ENCODE measurements at places on chromosomes 7 and 10.

GRCh38 chr10:122494833-122495232 lies 33.5 kb downstream of the HTRA1 start:
- DNase-seq = peak; percentile 99

DNA sequence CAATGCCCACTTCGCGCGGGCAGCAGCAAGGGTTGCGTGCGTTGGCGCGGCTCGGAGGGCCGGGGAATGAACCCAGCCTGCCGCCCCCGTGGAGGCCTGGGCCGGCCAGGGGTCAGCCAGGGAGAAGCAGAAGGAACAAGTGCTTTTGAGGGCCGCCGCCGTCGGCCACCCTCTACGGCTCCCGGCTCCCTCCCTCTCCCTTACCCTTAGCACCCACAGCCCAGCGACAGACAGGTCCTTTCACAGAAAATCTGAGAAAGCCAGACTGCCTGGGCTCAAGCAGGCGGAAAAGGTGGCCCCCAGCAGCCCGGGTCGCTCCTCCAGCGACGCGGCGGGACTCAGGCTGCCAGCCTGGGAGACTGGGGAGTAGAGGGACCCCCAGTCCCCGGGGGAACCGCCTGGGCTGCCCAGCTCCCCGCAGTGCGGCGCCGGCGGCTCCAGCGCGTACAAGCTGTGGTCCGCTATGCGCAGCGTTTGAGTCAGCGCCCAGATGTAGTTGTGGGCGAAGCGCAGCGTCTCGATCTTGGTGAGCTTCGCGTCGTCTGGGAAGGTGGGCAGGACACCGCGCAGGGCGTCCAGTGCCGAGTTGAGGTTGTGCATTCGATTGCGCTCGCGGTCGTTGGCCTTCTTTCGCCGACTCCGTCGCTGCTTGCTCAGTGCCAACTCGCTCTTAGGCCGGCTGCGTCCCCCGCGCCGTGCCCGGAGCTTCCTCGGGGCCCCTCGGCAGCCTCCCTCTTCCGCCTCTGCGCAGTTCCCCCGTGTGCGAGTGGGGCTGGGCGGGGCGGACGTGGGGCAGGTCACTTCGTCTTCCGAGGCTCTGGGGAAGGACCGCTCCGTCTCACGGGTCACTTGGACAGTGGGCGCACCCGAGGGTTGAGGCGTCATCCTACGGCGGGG lies 815 bp downstream of the NEUROG3 start:
- no peak for DNase-seq

- no peak for DNase-seq
These were observed 31.8 kb downstream of the GHRHR start for GRCh38 chr7:30995536-30995935.

DNA sequence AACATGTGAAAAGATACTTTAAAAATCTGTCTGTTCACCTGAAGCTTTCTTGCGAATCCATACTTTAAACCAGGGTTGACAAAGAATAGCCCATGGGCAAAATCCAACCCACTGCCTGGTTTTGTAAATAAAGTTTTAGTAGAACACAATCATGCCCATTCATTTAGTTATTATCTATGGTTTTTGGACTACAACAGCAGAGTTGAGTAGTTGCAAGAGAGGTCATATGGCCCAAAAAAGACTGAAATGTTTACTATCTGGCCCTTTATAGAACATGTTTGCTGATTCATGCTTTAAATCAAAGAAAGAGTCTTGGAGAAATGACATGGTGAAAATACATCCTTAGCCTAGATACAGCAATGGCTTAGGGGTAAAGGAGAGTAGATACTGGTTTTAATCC lies 356.2 kb downstream of the RNLS start:
- DNase-seq = no peak

GRCh38 chr10:97128039-97128492 lies 57.7 kb downstream of the SLIT1 start:
- no peak for DNase-seq

DNA sequence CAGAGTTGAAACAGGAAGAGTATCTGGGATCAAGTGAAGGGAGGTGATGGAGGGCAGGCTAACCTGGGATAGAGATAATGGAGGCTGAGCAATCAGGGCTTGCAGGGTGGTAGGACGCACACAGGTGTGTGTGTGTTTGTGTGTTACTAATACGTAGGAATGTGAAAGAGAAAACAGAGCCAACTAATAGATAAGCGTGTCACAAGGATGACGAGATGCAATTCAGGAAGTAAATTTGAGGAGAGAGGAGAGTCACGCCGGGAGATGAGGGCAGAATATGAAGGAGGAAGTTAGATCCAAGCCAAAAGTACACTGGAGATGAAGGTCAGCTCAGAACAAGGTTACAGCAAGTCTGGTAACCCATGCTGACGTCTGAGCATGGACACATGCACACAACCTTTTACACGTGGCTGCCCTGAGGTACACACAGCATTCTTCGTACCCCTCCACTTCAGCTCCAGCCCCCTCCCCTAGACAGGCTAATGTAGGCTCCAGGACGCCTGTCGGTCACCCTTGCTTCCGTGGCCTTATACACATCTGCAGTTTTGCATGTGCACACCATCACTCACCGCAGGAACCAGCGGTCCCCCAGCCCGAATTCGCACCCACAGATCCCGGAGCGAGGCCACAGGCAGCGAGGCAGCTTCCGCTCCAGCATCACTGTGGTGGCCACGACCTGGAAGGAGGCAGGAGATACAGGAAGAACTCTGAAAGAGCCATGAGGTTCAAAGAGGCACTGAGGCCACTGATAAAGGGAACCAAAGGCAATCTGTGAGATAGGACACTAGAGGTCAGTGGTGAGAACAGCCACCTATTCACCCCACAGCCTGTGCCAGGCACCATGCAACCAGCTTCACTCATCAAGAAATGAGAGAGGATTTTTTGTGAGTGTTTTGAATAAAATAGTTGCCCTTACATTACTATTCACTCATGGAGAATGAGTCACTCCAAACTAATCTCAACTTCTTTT lies 23.7 kb upstream of the TRPV6 start:
- peak; percentile 57 for DNase-seq

DNA sequence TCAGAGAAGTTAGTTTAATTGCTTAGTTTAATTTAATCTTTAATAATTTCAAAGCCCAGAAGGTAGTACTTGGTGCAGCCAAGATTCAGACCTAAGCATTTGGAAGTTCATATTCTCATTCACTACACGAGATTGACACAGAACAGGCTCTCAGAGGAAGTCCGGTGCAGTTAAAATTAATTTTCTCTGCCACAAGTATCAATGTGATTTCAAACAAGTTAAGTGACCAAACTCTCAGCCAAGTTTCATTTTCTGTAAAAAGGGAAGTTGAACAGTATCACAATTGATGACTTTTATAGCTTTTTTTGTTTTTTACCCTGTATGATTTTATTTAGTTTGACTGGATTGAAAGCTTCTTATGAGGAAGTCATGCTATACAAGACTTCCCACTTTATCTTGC lies 1494.9 kb upstream of the LRRTM3 start:
- no peak for DNase-seq

GRCh38 chr7:2812831-2813230 lies 31.3 kb downstream of the GNA12 start:
- DNase-seq = no peak

DNA sequence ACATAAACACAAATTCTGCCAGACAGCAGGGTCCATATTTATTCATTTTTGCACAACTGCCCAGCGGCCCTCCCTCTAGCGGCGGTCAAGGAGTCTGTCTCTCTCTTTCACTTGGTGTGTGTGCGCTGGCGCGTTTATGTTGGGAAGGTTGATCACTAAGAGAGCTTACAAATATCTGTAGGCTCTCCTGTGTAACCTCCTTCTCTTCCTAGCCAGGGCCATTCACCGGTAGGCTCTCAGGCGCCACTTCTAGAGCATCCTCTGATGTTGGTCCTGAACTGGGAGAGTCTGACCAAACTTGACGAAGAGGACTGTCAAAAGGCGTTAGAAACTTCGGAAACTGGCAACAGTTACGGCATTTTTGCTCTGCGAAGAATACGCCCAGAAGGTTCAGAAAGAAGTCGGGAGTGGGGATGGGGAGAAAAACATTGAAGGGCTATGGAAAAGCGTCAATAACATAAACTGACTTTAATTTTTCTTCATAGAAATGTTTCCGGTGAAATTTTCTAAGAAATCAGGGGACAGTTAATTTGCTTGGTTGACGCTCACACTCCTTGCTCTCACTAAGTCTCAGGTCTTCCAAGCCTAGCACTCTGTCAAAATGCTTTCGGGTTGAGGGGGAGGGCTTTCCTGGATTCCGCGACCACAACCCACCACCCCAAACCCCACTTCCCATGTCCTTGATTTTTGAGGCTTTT lies 731.1 kb downstream of the ZWINT start:
- DNase-seq = no peak

All from RKO (cell line).